ENCODE measurements at places on chromosomes 1 and 21.

GRCh38 chr1:172456344-172456769 lies 12.5 kb upstream of the PIGC start:
- DNase-seq, result no peak

GRCh38 chr1:94119796-94120569 lies 965 bp downstream of the ABCA4 start:
- no peak for DNase-seq

DNA sequence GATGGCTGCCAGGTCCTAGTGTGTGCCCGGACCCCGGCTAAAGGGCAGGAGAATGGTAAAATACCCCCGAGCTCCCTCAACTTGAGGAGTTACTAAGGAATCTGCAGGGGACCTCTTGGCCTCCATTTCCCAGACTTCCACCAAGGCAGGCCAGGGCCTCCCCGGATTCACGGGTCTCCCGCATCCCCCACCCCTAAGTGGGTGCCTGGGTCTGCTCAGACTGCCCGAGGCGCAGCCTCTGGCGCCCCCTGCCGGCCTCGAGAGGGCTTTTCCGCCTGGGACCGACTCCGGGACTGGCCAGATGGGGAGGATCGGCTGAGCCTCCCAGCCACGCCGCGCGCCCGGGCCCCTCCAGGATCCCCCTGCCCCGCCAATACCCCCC lies 1.7 kb downstream of the PLEKHG5 start:
- DNase-seq, result no peak

DNA sequence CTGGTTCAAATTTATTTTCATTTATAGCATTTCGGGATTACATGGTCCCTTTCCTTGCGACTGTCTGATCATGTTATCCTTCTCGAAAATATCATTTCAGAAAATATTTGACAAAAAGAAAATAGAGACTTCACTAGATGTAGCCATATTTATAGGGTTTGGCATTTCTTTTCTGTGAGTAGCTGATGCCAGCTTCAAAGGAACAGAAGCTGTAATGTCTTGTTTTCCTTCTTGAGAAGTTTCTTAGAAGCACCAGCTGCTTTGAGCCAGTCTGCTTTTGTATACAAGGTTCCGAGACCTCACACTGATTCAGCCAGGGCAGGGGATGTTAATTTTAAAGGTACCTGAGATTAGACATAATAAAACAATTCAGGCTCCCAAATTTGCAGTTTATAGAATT lies 248.2 kb downstream of the ZNF648 start:
- no peak for DNase-seq

DNA sequence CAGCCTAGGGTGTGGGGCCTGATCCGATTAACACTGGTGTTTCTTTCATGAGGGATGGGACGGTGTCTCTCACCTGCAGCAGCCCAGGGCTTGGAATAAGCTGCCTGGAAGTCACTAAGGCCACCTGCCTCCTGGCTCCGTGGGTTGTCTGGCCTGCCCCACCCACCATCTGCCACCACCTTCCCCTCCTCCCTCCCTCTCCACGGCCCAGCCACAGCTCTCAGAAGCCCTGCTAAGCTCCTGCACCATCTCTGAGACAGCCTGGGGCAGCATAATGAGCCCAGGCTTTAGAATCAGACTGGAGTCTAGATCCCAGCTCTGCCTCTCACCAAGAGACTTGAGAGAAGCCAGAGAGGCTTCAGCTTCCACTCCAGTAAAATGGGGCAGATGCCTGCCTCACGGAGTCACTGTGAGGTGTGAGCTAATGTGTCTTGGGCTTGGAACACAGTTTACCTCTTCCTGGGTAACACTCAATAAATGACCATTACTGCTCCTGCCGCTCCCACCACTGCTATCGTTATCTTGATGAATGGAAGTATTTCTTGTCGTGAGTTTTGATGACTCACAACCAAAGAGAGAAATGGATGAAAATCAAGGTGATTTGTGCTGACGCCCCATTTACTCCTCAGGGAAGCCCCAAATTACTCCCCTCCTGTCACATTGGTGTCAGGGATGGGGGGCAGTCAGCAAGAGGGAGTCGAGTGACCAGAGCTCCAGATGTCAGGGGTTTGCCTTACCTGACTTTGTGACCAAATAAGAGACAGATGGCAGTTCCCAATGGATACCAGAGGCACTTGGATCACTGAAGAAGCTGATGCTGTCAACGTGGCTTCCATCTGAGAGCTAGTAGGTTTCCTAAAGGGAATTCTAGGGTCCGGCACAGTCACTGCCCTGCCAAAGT lies 23.5 kb upstream of the C1QA start:
- DNase-seq, result no peak

DNA sequence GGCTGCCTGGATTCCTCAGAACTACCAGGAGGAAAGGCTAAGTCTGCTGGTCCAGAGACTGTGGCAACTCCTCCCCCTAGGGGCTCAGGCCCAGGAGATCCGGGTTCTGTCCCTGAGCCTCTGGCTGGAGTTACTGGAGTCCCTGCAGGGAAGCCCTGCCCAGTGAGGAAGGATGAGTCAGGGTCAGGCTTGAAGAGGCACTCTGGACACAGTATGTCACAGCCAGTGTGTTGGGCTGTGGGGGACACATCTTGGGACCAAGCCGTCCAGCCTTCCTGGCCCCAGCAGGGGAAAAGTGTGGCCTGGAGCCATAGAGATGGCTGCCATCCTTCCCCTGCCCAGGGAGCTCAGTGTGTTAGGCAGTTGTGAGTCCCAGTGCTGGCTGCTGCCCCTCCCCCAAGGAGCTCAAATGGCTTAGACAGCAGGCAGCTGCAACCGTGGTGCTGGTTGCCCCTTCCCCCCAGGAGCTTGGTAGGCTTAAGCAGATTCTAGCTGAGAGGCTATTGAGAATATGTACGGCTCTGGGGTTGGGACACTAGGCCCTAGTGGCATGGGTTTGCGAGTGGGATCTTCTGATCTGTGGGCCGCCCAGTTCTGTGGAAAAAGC lies 28.2 kb upstream of the RABGAP1L start:
- DNase-seq, result no peak

DNA sequence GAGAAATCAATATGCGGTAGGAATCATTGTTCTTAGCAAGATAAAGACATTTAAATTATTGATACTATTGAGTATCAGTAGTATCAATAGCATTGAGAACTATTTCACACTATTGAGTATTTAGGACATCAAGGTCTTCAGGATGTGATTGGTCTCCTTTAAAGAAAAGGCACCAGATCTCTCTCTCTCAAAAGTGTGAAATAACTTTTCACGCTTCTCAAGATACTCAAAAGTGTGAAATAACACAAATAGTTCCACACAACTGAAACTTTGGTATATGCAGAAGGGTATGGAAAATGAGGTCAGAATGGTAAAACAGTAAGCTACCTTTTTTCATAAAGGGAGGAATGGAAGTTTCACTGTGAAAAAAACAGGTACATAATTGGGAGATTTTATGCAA lies 6.7 kb upstream of the PYHIN1 start:
- DNase-seq, result no peak

GRCh38 chr1:25575191-25575590 lies 31.8 kb downstream of the LDLRAP1 start:
- DNase-seq, result no peak

DNA sequence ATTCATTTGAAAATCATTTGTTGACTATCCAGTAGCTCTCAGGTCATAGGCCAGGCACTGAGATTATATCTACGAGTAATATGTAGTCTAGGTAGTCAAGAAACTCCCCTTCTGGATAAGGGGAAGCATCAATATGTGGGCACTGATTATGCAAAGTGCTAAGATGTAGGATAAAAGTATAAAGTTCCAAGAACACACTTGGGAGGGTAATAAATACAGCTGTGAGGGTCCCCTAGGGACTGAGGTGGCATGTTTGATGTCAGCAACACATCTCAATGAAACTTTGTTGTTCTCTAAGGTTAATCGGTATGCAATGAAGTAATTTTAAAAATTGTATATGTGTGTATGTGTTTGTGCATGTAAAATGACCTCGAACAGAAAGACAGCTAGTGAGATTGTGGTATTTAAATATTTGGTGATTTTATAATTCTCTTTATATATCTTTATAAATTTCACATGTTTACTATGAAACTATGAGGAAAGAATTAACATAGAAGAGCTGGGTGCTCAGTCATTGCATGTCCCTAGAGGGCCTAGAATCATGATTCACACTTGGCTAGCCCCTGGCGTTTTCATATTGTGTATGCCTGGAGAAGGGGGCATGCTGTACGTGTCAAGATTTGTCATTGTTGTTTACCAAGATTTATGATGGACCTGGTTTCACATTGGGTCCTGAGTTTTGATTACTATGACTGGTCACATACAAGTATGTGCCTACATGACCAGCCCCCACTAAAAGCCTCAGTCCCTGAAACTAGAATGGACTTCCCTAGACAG lies 140.1 kb upstream of the DUSP10 start:
- DNase-seq, result no peak

Data from smooth muscle cell of the brain vasculature (primary cell).